ENCODE measurements at places on chromosomes 11 and 22.

DNA sequence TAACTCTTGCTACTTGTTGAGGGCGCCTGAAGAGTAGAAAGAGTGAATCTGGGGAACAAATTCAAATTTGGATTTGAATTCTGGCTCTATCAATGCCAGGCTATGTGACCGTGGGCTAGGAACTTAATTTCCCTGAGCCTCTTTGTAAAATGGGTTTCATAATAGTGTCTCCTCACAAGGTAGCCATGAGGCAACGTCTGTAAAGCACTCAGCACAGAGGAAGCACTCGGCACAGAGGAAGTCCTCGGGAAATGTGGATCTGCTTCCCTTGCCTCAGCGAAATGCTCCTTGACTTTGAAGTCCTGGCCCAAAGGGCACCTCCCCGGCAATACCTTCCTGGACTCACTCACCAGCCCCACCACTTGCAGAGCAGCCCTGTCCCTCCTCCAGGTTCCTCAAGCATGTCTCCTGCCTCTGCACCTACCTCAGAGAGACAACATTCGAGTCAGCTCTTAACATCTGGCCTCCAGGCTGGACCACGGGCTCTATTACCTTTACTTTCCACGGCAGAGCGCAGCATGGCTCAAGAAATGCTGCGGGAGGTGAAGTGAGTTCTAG lies 17.7 kb downstream of the CD6 start:
- DNase-seq: no peak

DNA sequence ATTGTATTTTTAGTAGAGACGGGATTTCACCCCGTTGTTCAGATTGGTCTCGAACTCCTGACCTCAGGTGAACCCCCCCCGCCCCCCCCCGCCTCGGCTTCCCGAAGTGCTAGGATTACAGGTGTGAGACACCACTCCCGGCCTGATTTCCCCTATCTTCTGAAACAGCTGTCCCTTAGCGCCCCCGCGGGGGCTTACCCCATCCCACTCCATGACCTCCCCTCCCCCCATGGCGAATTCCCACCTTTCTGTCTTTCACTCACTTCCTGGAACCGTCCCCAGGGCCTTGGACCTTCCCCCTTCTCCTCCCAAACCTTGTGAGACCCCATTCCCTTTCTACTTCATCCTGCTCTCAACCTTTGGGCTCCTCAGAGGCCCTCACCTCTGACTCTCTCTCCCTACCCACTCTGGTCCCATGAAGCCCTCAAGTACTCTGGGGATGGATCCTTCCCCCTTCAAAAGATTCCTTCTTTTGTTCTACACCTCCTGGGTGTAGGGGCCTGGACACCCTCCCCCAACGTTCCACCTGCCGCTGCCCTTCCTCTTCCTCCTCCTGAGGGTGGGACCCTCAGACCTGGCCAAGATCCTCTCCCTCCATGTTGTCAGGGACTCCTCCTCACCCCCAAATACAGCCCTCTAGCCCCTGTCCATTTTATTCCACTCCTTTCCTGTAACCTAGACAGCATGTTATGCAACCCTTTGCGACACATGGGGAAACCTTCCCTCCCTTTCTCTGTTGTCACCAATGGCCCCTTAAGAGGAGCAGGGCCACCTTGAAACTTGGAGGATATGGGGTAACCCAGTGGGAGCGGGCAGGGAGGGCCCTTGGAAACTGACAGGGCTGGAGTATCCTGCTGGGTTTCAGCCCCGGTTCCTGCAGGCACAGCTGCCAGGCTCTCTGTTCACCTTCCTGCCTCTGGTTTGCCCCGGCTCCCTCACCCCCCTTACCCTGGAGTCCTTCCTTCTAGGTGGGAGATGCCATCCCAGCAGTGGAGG lies 1.1 kb downstream of the PRDX5 start:
- no peak for DNase-seq

GRCh38 chr11:10076458-10077141 lies 217.4 kb downstream of the SBF2 start:
- DNase-seq: no peak

GRCh38 chr11:28702871-28703270 lies 594.7 kb downstream of the METTL15 start:
- DNase-seq: no peak

DNA sequence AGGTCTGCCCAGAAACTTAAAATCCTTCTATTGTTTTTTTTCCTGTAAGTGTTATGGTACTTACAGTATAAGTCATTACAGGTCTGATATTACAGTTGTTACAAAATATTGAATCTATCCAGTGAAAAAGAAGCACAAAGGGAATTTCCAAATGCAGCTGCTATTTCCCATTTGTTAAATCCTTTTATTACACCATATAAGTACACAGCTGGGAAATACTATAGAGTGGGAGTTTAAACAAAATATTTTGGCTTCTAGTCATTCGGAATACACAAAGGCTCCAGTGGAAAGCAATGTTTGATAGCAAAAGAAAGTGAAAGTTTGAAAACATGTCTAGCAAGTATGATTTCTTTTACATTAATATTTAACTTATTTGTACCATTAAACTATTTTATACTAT lies 18.0 kb downstream of the SOX6 start:
- DNase-seq: no peak
